ENCODE measurements at places on chromosomes 3 and 15. TPM values are rescaled to one million over a fixed set of nuclear protein-coding genes. Genes with fewer than 3 reads are reported as not detected.

Gene GALNT15
- 10.4 TPM for total RNA-seq

Gene C3orf85
- total RNA-seq = not detected

Gene MAN2A2
- 5.7 TPM for total RNA-seq

Gene GOLGA8T
- total RNA-seq = not detected
